Activated CD4-positive, alpha-beta T cell treated with anti-CD3 and anti-CD28 coated beads for 36 hours (primary cell): ENCODE measurements at places on chromosomes 7 and 10.

GRCh38 chr10:14822879-14823755 lies 14.7 kb downstream of the CDNF start:
- DNase-seq, result peak; percentile 64

- no peak for DNase-seq
These were observed 704.9 kb upstream of the LRRN3 start for GRCh38 chr7:110386006-110386405.

- no peak for DNase-seq
These were observed 2.4 kb upstream of the INPP5A start for GRCh38 chr10:132535065-132535651.

GRCh38 chr7:125256446-125256845 lies 326.8 kb upstream of the POT1 start:
- no peak for DNase-seq

- peak; percentile 71 for DNase-seq
These were observed 1.3 kb upstream of the SLC26A5 start for GRCh38 chr7:103447073-103447960.

DNA sequence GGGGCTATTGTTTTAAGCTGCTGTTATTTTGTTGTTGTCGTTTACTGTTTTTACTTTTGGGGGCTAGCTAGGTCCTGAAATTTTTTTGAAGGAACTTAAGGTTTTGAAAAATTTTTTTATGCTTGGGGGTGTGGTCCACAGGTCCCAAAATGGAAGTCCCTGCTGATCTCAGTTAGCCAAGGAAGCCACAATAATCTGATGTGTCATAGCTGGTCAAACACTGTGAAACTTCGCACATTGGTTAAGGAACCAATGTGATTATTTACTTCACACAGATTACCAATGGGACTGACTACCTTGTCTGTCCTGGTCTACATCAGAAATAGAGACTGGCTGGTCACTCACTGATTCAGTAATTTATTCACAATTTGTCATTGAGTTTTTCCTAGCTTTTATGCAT lies 29.5 kb upstream of the HYCC1 start:
- no peak for DNase-seq

DNA sequence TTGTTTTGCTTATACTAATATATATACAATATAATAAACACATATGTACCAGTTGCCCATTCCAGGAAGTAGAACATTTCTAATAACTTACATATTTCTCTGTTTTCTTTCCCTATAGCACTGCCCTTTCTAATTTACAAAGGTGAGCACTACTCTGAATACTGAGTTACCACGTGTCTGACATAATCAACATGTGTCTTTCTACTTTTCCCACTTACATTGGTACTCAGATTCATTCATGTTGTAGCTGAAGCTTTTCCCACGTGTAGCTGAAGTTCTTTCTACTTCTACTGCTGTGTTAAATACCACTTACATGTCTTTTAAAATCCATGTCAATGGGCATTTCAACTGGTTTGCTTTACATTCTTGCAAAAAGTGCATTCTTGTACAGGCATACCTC lies 317.3 kb downstream of the DGKB start:
- DNase-seq, result no peak

GRCh38 chr10:104309980-104310978 lies 28.0 kb downstream of the ITPRIP start:
- DNase-seq, result no peak

GRCh38 chr7:126535176-126535575 lies 717.6 kb downstream of the GRM8 start:
- DNase-seq, result no peak

- no peak for DNase-seq
These were observed 17.5 kb downstream of the ZNF33A start for GRCh38 chr10:38027986-38028385.

- no peak for DNase-seq
These were observed 78.5 kb upstream of the PPIF start for GRCh38 chr10:79268742-79269141.

GRCh38 chr7:156055206-156055822 lies 243.1 kb upstream of the SHH start:
- no peak for DNase-seq
